ENCODE measurements at places on chromosomes 7 and 10.

DNA sequence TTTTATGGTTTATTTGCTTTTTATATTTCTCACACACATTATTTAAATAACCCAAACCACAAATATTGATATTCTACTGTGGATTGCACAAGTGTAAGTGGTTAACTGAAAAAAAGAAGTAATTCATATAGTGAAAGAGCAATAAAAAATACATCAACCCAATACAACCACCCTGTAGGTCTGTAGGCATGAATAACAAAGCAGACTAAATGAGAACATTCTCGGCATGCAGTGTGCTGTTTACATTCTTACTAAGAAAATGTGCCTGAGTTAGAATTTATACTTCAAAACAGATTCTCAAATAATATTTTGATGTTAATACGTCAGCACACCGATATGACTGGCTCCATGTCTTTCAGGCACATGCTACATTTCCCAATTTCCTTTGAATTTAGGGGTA is 660.8 kb downstream of the MAGI2 start:
- no peak for DNase-seq

- no peak for DNase-seq
Measured at GRCh38 chr7:132419542-132419941, 156.7 kb downstream of the PLXNA4 start.

DNA sequence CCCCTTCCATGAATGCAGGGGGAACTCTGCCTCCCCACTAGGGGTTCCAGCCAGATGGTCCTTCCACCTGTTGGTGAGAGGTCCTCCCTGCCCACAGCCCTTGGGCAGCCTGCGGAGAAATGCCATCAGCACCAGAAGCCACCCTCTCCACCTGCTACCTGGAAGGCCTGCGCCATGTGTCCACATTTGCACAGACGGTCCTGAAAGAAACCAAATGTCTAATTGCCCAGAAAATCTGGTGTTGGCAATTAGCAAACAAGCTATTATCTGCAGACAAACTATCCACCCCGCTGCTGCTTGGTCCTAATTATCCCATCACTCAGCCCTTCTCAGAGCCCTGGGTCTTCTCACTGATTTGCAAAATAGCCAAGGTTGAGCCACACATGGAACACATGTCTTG is 32.3 kb downstream of the HSPA12A start:
- DNase-seq = no peak

GRCh38 chr7:78769481-78770101 is 683.9 kb downstream of the MAGI2 start:
- no peak for DNase-seq

GRCh38 chr7:16244469-16244868 is 176.9 kb downstream of the CRPPA start:
- no peak for DNase-seq

DNA sequence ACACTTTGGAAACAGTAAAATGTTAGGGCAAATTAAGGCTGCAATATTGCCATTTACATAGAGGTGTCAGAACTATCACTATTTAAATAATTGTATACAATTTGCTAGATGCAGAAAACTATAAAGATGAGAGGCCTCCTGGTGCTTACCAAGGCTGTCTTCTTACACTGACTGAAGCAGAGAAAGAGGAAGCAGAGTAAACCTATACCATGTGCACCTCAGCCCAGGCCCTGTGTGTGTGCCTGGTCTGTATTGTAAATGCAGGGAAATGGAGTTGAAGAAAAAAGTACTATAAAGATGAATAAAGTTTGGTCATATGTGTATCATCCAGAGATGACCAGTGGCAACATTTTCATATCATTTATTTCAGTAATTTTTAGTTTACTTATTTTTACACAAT is 29.2 kb downstream of the ELMO1 start:
- DNase-seq = no peak

GRCh38 chr7:106049139-106049752 is 62.9 kb downstream of the SYPL1 start:
- no peak for DNase-seq

GRCh38 chr10:52653263-52653909 is 119.2 kb downstream of the MBL2 start:
- DNase-seq = no peak
